Adipocyte (in vitro differentiated cells): ENCODE measurements at places on chromosomes 12 and 14.

- no peak for DNase-seq
Measured at GRCh38 chr12:47802312-47802711, 17.4 kb downstream of the HDAC7 start.

GRCh38 chr12:12428961-12429657 lies 72.2 kb downstream of the BORCS5 start:
- DNase-seq, result peak; percentile 22

- DNase-seq, result no peak
Measured at GRCh38 chr14:51865953-51866747, 5.7 kb downstream of the GNG2 start.

GRCh38 chr12:96248136-96248931 lies 54.2 kb downstream of the ELK3 start:
- no peak for DNase-seq

DNA sequence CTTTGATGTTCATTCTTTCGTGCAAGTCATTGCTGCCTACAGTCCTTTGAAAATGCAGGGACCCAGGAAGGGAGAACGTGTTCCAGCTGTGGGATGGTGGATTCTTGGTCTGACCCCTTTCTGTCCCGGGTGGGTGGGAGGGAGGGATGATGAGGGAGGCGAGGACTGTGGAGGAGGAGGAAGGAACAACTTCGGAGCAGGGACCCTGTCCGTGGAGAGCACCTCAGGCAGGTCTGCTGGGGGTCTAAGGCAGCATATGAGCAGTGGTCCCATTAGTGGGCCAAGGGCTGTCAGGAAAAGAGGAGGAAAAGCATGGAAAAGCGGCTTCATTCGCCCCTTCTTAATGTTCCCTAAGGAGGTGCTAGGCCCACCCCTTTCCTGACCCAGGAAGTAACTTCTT lies 36.0 kb downstream of the CACNA2D4 start:
- no peak for DNase-seq

GRCh38 chr12:125351788-125352187 lies 286.6 kb downstream of the AACS start:
- no peak for DNase-seq

DNA sequence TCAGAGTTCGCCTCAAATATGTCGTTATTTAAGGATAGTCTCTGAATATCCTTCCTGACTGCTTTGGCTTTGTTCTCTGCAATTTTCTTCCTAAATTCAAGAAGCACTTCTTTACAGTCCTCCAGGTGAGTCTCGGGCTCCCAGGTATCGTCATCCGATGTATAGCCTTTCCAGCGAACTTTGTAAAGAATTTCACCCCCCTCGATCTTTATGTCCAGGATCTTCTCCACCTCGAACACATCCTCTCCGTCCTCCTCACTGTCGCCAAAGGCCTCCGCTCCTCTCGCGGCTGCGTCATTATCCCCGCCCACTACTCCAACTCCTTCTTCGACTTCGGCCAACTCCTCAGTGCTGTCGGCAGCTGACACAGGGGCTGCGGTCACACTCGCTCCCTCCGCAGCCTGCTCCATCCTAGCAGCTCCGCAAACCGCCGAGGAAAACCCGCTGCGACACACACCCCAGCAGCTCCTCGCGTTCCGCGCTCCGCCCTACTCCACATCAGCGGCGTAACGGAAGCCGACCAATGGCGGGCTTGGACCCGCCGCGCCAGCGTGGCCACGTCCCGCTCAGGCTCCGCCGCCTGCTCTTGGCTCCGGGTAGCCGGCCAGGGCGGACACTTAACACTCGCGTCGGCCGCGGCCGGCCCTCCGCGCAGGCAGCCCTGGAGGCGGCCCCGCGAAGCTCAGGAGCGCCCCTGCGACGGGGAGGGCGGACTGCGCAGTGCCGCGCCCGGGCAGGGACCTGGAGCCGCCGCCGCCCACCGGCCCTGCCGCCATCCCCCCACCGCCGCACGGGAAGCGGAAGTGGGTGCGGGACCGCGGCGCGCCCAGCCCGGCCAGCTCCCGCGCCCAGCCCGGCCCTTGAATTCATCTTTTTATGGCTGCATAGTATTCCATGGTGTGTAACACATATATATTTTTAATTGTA lies 4.1 kb downstream of the CD163L1 start:
- DNase-seq, result peak; percentile 8

DNA sequence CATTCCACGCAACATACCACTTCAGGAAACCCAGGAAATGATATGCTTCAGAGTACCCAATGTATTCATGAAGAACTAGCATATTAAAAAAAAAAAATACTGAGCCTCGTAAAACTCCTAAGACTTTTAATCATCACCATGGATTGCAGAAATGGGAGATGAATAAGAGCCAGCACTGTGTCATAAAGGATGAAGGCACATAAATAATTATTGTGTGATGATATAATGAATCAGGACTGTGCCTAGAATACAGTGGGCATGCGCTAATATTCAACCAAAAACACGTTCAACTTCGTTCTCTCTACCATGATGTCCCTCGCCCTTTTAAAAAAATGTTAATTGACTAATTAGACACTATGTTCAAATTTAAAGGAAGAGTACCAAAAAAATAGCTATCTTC lies 68.7 kb downstream of the CIT start:
- DNase-seq, result no peak

DNA sequence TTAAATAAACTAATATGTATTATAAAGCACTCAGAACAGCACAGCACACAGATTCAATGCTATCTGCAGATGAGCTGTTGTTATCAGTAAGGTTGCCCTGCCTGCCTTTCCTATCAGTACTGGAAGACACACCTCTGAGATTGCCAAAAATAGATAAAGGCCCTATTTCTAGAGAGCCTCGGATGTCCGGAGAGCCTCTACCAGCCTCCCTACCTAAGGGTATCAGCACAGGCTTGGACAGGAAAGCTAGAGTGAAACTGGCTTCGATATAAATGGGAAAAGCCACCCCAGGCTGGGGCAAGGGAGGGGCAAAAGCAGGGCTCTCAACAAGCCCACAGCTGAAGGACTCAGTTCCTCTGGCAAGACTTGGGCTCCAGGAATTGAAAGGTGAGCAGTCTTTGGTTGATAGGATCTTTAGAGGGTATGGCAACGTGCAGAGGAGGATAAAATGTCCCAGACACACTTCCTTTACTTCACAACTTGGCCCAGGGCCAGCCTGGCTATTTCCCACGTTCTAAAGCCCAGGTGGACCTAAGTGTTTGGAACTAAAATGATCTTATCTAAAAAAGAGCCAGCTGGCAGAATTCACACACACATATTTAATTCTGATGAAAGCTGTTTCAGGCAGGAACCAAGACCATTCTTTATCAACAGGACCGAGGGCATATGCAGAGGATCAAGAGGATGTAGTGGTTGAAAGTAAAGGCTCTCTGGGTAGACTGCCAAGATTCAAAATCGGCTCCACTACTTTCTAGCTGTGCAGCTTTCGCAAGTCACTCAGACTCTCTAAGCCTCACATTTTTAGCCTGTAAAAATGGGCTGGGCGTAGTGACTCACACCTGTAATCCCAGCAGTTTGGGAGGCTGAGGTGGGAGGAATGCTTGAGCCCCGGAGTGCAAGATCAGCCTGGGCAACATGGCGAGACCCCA lies 37.8 kb upstream of the ITPR2 start:
- DNase-seq, result peak; percentile 66
